ENCODE measurements at places on chromosomes 13 and 19.

GRCh38 chr19:35117116-35117515 is 1.5 kb downstream of the FXYD3 start:
- DNase-seq, result no peak

- DNase-seq, result no peak
Observed at GRCh38 chr19:58581227-58582141, 8.3 kb upstream of the MZF1 start.

- DNase-seq, result peak; percentile 28
Observed at GRCh38 chr13:52001120-52001731, 10.0 kb downstream of the ATP7B start.

GRCh38 chr19:24078680-24079079 is 8.3 kb upstream of the ZNF254 start:
- DNase-seq, result no peak

- no peak for DNase-seq
Observed at GRCh38 chr13:91184244-91184926, 163.1 kb upstream of the MIR17HG start.
